Hindlimb muscle (tissue), 1 donor: ENCODE measurements at places on chromosomes 5 and 9. TPM values are rescaled to one million over a fixed set of nuclear protein-coding genes. Genes with fewer than 3 reads are reported as not detected.

SH2D3C gene
- 28.2 TPM for polyA plus RNA-seq

GNA14 gene
- polyA plus RNA-seq = 6.0 TPM

KCNT1 gene
- polyA plus RNA-seq = 16.8 TPM

UAP1L1 gene
- 2.5 TPM for polyA plus RNA-seq

PCDHGC5 gene
- 1.1 TPM for polyA plus RNA-seq

G3BP1 gene
- 90.6 TPM for polyA plus RNA-seq

PPWD1 gene
- 42.2 TPM for polyA plus RNA-seq

PANK3 gene
- 37.1 TPM for polyA plus RNA-seq

- DNase-seq = no peak
Measured at GRCh38 chr5:143401227-143402016, 2.1 kb downstream of the NR3C1 start.

DNA sequence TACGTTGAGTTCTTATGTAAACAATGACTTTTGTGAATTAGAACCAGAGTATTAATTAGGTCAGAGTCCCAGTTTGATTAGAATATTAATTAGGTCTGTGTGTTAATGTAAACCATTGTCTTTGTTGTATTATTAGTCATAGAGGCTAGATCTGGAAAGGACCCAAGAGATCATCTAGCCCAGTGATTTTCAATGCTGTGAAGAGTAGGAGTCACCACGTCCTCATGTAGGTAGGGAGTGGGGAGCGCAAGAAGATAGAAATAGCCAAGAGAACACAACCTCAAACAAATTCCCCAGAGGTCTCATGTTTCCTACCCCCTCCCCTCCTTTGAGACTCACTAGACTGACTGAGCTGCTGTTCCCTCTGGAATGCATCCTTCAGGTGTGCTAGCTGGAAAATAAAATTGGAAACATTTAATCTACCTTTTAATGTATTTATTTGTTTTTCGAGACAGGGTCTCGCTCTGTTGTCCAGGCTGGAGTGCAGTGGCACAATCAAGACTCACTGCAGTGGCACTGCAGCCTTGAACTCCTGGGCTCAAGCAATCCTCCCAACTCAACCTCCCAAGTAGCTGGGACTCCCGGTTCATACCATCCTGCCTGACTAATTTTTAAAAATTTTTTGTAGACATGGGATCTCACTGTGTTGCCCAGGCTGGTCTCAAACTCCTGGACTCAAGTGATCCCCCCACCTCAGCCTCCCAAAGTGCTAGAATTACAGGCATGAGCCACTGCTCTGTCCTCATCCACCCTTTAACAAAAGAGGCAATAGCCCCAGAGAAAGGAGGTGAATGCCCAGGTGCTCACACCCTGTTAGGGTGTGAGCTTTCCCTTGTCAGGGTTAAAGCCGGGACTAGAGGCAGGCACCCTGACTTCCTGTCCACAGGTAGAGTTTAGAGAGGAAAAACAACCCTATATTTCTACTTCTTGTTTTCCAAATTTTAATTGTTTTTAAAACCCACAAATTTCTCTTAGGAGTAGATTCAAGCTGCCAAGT, 92.9 kb downstream of the INIP start:
- no peak for DNase-seq

- DNase-seq = no peak
Measured at GRCh38 chr9:68720656-68721313, 15.7 kb downstream of the PIP5K1B start.

- no peak for DNase-seq
Measured at GRCh38 chr5:96880444-96881164, 4.3 kb downstream of the ERAP2 start.

DNA sequence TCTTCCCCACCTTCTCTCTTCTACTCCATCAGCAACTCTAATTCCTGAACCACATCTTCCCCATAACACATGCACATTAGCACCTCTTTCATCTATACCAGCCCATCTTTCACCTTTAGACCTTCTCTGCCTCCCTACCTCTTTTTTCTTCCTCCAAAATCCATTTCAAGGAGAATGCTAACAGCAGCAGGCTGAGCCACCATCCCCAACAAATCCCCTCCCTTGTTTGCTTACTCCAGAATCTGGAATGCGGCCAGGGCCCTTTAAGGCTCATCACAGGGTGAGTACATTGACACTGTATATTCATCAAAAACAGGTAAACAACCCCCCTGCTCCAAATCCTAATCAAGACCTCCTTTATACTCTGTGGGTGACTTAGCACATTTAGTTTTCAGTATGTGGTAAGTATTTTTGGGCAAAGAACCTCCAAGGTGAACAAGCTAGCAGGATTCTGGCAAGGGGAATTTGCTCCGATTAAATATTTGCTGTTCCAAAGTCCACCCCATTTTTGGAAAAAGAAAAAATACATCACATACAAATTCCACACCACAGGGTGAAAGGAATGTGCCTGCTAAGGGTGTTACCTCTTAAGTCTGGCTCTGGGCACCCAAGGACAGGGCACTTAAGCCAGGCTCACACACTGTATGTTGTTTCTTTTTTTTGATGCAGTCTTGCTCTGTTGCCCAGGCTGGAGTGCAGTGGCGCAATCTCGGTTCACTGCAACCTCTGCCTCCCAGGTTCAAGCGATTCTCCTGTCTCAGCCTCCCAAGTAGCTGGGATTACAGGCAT, 71.4 kb downstream of the SERINC5 start:
- no peak for DNase-seq

GRCh38 chr9:110797611-110798010, 129.0 kb downstream of the MUSK start:
- DNase-seq = no peak

DNA sequence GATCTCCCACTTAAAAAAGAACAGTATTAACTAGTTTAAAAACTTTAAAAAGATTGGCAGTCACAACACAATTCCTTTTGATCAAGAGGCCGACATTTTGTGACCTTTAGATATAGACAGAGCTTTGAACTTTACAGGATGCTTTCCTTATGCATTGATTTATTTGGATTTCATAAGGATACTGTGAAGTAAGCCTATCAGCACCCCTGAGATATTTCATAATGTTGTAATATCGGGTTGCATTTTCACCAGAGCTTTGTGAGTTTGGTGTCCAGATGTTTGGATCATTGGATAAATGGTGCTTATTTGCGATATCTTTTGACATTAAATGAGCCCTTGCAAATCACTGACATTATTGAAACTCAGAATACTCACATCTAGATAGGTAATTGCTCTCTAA, 7.7 kb downstream of the PALM2AKAP2 start:
- DNase-seq = no peak

DNA sequence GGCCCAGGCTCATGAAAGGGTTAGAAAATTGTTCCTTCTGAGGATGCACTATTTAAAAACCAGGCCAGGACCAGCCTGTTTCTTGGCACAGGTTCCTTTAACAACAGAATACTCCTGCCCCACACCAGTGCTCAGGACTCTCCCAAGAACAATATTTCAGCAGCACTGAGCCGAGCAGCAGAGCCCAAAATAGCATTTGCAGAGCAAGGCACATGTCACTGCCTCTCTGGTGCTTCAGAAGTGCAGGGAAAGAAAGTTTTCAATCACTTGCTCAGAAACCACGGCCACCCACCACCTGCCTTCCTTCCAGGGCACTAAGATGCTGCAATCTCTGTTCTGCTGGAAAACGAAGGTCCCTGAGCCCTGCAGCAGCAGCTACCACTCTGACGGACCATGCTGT, 77.6 kb downstream of the SIL1 start:
- DNase-seq = no peak

DNA sequence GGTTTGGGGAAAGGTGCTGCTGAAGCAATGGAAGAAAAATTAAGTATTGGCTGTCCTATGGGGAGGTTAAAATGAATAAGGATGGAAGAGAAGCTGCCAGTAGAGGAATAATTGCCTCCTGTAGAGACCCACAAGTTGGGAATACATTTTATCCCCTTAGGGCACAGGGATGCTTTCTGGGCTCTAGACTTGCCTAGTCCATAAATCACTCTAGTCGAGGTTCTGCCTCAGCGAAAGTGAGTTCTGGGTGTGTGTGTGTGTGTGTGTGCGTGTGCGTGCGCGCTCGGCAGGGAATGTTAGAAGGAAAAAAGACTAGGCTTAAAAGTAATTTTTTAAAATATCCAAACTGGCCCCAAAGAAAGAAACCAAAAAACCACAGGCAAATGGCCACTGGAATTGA, 291.6 kb downstream of the DOCK8 start:
- no peak for DNase-seq

DNA sequence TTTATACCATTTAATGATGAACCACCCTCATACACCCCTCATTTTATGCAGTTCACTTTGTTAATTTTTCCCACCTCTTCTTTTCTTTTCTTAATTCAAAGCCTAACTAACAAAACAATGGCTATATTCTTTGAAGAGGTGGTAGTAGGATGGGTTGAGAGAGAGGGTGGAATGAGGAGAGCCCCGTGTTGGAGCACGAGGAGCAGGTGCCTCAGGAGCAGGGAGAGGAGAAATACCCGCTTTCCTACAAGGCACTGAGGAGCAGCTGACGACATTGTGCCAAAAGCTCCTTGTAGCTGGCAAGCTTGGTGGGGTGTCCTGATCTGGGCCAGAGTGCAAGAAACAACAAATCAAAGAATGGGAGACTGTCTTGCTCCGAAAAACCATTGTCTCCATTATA, 129.6 kb downstream of the HTR4 start:
- no peak for DNase-seq

GRCh38 chr5:151345187-151345807, 2.1 kb downstream of the SLC36A2 start:
- no peak for DNase-seq

- DNase-seq = no peak
Measured at GRCh38 chr9:102796244-102796643, 198.9 kb upstream of the CYLC2 start.

GRCh38 chr5:51380603-51381207, 2.5 kb upstream of the ISL1 start:
- no peak for DNase-seq

- no peak for DNase-seq
Measured at GRCh38 chr9:133160742-133161546, 2.8 kb downstream of the GBGT1 start.

DNA sequence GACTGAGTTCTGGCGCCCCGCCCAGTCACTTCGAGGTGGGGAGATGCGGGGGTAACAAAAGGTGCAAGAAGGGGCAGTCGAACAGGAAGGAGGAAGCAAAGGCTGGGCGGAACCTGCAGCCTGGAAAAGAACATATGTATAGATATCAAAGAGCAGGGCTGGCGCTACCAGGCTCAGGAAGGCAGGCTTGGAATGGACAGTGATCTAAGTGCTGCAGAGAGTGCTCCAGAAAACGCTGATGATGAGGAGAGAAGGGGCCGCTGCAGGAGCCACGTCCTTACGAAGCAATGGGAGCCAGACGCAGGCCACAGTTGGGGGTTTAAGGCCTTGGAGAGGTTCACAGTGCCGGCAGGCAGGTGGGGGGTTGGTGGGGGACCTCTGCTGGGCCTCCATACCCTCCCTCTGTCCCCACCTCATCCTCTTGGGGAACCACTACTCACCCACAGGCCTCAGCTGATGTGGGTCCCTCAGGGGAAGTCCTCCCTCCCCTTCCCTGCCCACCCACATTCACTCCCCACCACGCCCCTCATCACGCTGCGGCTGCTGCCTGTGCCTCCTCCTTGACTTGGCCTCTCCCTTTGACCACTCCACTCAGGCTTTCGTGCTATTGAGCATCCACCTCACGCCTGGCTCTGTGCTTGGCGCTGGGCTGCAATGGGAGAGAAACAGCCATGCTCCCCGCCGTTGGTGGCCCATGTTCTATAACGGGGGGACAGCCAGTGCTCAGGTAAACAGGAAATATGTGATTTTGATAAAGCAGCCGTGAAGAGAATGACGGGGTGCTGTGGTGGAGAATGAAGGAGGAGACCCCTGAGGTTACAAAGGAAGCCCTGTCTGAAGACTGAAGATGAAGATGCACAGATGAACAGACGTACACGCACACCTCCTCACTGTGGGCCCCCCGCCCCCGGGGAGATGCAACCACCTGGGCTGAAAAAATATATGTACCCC, 40.5 kb upstream of the RPL26L1 start:
- DNase-seq = no peak

DNA sequence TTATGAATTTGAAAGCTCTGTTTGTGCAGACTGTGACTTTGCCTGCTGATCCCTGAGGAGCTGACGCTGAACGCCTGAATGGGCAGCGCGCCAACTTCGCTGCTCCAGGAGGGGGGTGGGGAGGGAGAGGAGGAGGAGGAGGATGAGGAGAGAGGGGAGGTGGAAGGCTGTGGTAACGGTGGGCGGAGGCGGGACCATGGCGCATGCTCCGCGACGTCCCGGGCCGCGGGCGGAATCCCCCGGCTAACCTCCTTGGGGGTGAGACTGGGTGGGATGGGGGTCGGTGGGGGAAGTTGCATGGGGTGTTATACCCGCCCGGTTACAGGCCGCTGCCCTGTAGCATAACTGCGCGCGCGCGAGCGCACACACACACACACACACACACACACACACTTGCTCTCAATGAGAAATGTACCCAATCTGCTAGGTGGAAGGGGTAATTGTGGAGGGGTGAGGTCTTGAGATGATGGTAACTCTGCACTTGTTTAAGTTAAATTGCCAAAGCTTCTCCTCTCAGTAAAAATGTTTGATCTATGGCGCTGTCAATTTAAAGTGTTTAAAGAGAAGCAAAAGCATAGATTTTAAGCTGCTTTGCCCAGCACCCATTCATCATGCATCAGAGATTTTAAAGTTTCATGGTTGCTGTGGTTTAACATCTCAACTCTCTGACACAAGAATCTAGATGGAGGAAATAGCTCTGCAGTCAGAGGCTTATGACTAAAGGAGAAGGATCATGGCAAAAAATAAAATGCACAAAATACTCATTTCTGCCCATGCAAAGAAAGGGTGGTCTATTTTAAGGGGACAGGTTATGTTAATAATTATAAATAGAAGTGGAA, 76.6 kb upstream of the TBCA start:
- DNase-seq = peak; percentile 50

DNA sequence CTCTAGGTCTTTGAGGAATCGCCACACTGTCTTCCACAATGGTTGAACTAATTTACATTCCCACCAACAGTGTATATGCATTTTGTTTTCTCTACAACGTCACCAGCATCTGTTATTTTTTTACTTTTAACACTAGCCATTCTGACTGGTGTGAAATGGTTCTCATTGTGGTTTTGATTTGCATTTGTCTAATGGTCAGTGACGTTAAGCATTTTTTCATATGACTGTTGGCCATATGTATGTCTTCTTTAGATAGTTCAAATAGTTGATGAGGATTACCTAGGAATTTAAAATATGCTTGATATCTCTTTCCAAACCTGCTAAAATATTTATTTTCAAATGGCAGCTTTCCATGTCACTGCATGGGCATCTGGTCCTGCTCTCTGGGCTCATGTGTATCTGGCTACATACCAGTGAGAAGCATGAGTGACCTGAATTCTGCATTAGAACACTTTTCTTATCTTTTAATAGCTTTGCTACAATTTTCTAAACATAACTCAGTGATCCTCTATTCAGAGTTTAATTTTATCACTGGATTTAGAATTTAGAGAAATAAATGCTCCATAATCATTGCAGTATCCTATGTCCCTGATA, 95.8 kb upstream of the ADAMTS16 start:
- no peak for DNase-seq
